ENCODE measurements at places on chromosomes 2 and 18.

GRCh38 chr2:165283342-165283741 is 44.1 kb downstream of the SCN2A start:
- DNase-seq: no peak

- DNase-seq: no peak
These were observed 49.8 kb upstream of the IL1RL1 start for GRCh38 chr2:102261467-102262135.

DNA sequence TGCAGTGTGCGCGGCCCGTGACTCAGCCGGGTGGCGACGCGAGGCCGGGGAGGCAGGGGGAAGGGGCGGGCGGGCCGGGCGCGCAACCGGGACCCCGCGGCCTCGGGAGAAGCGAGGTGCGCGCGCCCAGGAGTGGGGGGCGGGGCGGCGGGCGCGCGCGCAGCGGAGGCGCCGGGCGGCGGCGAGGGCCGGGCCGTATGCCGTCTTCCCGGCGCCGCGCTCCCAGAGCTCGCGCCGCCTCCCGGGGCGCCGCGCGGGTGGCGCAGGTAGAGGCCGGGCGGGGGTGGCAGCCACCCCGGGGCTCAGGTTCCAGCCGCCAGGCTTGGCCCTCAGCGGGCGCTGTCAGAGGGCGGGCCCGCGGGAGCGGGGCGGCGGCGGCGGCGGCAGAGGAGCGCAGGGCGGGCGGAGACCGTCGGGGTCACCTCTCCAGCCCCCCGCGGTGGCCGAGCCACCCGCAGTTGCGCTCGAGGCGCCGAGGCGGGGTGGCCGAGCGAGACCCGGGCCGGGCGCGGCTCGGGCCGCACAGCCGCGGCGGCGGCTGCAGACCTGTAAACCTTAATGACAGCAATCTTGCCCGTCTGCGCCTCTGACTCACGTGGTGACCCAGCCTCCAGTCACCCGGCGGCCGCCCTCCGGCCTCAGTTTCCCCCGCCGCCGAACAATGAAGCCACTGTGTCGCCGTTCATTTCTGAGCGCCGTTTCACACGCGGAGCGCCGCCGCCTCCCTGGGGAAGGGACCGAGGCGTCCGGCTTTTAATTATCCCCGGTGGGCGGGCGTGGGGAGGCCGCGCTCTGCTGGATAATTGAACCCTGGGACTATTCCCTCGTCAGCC is 25.3 kb upstream of the SMAD7 start:
- no peak for DNase-seq

DNA sequence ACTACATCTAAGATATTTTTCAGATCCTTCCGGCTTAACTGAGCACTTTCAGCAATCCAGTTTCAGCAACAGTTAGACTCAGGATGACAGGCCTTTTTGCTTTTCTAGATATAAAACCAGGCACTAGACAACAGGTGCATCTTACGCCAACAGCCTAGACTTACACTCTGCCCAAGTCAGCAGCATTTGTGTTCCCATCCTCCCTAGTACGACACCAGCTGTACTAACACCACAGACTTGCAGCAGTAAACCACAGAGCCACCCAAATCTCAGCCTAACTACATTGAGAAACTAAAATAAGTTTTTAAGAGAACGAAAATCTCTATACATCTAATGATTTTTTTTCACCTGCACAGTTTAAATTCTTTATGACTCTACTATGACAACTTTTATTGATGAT is 89.9 kb upstream of the DNMT3A start:
- no peak for DNase-seq

- no peak for DNase-seq
These were observed 2.6 kb downstream of the DYSF start for GRCh38 chr2:71455741-71456569.

GRCh38 chr2:216414772-216415319 is 2.6 kb downstream of the SMARCAL1 start:
- DNase-seq: no peak

- no peak for DNase-seq
These were observed 43.2 kb downstream of the SLC5A7 start for GRCh38 chr2:108029496-108029895.

- DNase-seq: no peak
These were observed 2.2 kb downstream of the PSD4 start for GRCh38 chr2:113175736-113176695.

- DNase-seq: no peak
These were observed 125.9 kb downstream of the BCL2L11 start for GRCh38 chr2:111246620-111247061.

DNA sequence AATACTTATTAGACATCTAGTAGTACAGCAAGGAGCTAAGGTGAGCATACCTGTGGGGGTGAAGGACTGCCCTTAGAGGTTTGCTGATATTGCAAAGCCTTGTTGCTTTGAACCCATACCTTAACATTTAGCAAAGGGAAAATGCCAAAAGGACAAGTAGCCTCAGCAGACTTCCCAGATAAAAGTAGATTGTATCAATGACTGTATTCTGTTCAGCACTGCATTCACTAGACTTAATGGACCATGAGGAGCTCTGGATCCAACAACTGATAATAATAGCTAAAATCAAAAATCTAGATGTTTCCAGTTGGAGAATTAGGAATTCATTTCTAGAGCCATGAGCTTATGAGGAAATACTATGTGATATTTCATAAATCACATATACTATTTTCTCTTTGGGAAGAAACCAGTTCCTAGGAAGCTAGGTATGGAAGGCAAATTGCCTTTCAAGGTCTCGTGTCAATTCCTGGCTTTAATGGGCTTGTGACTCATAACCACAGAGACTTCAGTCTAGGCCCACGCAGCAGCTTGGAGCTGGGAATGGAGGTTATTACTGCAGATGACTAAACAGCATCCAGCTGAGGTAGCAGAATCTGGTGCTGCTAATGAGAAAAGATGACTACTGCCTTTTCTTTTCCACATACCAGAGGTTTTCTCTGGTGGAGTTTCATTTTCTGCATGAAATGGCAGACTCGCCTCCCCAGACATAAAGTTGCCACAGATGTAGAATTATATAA is 191.2 kb upstream of the NABP1 start:
- no peak for DNase-seq

DNA sequence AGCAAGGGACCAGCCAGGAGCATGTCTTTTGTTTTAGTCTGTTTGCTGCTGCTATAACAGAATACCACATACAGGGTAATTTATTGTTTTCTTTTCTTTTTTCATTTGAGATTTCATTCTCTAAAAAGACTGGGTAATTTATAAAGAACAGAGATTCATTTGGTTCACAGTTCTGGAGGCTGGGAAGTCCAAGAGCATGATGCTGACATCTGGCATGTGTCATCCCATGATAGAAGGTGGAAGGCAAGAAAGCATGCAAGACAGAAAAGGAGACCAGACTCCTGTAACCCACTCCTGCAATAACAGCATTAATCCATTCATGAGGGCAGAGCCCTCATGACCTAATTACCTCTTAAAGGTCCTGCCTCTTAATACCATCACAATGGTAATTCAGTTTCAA is 14.8 kb downstream of the SGO2 start:
- no peak for DNase-seq

Data from NCI-H1694 treated with DMSO at 0.1 percent for 48 hours (cell line).